ENCODE measurements at places on chromosomes 11 and 22. TPM values are rescaled to one million over a fixed set of nuclear protein-coding genes. Genes with fewer than 3 reads are reported as not detected.

DNA sequence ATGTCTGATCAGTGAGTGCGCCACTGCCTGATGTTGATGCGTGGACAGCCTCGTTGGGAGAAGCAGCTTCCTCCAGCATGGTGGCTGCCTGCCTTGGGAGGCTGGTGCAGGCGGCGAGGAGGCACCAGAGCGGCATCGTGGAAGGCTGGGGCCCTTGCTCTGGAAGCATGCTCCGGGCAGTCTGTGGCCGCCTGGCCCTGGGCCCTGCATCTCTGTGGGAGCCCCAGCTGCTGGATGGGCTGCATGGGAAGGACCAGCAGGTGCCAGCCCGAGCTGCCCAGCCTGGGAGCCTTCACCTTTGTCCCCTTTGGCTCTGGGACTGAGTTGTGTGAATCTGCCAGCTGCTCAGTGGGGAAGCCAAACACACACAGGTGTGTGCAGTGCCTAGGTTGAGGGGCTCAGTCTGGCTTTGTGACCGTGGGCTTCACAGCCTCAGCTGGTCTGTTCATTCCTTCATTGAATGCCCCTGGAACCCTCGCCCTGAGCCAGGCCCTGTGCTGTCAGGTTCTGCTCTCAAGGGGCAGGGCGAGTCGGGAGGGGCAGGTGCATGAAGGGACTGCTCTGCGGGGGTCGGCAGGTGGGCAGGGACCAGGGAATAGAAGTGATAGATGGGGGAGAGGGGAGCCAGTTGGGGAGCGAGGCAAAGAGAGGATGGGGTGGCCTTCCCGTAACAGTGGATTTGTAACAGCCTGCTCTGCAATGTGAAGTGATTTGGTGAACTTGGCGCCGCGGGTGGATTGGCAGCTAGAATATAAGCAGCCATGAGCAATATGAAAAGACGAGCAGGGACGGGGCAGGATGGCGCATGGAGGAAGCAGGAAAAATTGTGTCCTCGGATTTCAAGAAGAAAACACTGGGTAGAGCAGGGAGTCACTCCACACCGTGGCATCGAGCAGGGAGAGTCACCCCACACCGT lies 354.2 kb downstream of the TBC1D22A start:
- no peak for DNase-seq

Gene ANKK1
- not detected for total RNA-seq

- DNase-seq: no peak
Observed at GRCh38 chr22:21738081-21738480, 2.5 kb upstream of the YPEL1 start.

Gene MRGPRE
- total RNA-seq: not detected

DNA sequence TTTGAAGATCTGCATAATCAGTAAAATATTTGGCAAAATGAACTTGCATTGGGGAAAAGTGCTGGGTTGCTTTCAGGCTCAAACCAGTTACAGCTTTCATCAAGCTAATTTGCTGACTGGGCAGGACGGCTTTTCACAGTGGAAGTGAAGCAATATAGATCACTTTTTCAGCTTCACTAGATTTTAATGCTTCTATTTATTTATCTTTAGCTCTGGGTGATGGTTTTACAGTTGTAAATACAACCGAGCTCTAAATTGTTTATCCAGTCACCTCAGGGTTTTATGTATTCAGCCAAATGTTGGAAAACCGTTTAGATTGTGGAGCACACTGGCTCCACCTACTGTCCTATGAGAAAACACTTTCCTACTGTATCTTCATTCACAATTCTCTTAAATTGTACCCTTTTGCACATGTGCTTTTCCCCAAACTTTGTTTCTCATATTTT lies 58.2 kb downstream of the ACER3 start:
- peak; percentile 84 for DNase-seq

- no peak for DNase-seq
Observed at GRCh38 chr11:129985823-129986222, 16.8 kb downstream of the PRDM10 start.

GRCh38 chr22:27876684-27877083 lies 42.4 kb downstream of the PITPNB start:
- no peak for DNase-seq

DNA sequence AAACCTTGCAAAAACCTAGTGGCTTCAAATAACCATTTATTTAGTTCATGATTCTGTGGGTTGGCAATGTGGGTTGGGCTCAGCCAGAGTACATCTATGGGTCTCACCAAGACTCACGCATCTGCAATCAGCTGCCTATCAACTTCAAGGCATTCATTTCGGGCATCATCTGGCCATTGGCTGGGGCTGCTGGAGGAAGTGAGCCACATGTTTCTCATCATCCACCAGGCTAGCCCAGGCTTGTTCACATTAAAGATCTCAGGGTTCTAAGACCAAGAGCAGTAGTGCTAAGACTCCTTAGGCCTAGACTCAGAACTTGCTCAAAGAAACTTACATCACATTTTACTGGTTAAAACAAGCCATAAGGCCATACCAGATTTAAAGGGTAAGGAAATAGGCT lies 478.9 kb upstream of the ARHGAP42 start:
- no peak for DNase-seq

DNA sequence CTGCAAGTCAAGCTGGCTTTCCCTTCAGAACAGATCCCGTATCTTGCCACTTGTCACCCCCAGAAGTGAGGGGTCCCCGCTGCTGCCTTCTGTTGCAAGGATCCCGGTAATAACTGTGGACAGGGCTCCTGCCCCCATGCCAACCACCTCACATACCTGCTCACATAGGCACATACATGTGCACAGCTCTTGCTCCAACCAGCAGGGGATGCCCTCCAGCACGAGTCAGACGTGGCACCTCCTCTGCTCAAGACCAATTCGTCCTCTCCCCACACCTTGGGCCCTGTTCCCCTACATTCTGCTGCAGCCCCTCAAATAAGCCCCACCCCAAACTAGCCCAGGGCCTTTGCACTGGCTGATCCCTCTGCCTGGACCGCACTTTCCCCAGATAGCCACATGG lies 163.3 kb downstream of the CRYBB2 start:
- DNase-seq: no peak

GRCh38 chr22:30143265-30143664 lies 63.0 kb downstream of the HORMAD2 start:
- no peak for DNase-seq

Gene KCNE3
- total RNA-seq: 79.2 TPM

Gene GAB2
- 3.6 TPM for total RNA-seq

Gene NRGN
- total RNA-seq: 12.4 TPM

Gene SLC22A12
- not detected for total RNA-seq

Gene NAV2
- 0.05 TPM for total RNA-seq

Gene SOX6
- 3.0 TPM for total RNA-seq

- DNase-seq: peak; percentile 49
Observed at GRCh38 chr11:126352934-126353801, 2.3 kb upstream of the ST3GAL4 start.

Gene PKP3
- 306 TPM for total RNA-seq

GRCh38 chr22:37196539-37197450 lies 8.7 kb upstream of the C1QTNF6 start:
- peak; percentile 66 for DNase-seq

Gene MAPK12
- 6.6 TPM for total RNA-seq

Measured in HT-29 (cell line).